ENCODE measurements at places on chromosomes 7 and 10. TPM values are rescaled to one million over a fixed set of nuclear protein-coding genes. Genes with fewer than 3 reads are reported as not detected.

Gene TRA2A
- total RNA-seq: 16.7 TPM

Gene PSD
- total RNA-seq: 88.0 TPM

Gene HYAL4
- total RNA-seq: not detected

Gene CREB5
- 18.6 TPM for total RNA-seq

Gene NKX6-2
- not detected for total RNA-seq

Gene CNPY1
- not detected for total RNA-seq

Gene IFIT1B
- total RNA-seq: not detected

Gene WNT2
- 1.0 TPM for total RNA-seq

Gene KNDC1
- total RNA-seq: 0.42 TPM

Gene SPDYE2B
- total RNA-seq: not detected

- peak; percentile 26 for DNase-seq
Measured at GRCh38 chr10:43885842-43886241, 237.2 kb upstream of the ZNF32 start.

- DNase-seq: no peak
Measured at GRCh38 chr10:91901784-91902677, 7.3 kb downstream of the FGFBP3 start.

DNA sequence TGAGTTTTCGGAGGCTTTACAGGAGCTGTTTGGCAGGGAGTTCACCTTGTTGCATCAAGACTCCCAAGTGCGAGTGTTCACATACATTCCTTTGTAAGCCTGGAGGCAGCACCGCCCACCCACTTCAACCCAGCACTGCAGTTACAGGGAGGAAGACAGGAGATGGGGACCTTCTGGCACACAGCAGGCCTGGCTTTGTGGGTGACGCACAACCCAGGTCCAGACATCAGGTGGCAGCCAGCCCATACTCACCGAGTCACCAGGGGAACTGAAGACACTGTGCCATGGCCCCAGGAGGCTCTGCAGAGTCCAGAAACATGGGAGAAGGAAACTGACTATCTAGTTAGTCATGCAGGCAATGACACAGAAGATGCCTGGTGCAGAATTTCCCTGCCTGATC is 305.9 kb upstream of the RNF32 start:
- peak; percentile 78 for DNase-seq

DNA sequence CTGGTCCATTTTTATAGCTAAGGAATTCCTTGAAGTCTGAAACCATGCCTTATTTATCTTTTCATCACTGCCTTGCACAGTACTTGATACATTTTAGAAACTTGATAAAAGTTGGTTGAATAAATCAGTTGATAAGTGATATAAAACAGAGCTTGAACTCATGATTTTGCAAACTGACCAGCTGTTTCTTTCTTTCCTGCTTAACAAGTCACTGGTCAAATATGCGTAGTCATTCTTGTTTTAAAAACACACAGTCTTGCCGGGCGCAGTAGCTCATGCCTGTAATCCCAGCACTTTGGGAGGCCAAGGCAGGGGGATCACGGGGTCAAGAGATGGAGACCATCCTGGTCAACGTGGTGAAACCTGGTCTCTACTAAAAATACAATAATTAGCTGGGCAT is 6.3 kb downstream of the TPST1 start:
- no peak for DNase-seq

GRCh38 chr10:103493916-103494877 is 692 bp downstream of the NEURL1 start:
- DNase-seq: no peak

DNA sequence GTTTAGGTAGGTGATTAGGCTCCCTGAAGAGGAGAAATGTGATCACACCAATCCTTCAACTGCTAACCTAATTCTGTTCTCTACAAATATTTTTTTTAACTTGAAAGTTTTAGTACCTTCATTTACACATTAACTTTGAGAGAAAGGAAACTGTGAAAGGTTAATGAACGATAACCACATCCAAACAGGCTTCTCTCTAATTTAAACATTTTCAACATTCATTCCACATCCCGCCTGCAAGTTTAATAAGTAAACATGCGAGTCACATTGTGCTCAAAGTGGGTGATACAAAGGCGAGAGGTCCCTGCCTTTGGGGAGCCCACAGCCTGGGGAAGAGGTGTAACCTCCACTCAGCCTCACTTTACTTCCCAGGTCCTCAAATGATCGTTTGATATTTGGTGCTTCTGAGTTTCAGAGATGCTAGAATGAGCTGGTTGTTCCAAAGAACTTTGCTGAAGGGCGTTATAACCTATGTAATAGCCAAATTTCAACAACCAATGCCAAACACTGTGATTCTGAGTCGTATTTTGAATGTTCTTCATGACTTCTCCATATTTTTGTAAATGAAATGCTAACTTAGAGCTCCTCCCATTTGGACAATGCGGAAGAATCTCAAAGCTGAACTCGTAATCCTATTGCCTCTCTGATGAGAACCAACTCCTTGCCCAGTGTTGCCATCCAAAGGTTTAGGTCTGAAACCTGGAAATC is 47.5 kb downstream of the DENND2A start:
- no peak for DNase-seq

GRCh38 chr7:71824006-71824760 is 588.0 kb downstream of the CALN1 start:
- DNase-seq: no peak

DNA sequence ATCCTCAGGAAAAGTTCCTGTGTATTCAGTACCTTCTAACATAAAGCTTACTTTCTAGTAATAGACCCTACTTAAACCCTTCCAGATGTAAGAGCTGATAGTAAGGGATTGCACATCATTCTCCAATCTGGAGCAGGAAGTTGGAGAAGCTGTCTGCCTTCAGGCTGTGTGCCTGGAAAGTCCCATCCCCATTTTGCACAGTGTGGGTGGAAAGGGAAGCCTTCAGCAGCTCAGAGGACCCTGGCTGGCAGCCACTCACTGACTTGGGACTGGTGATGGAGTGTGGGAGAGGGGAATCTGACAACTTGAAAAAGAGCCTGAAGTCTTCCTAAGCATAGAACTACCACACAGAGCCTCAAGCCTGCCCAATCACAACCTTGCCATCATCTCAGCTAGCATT is 164.1 kb upstream of the ADO start:
- no peak for DNase-seq

DNA sequence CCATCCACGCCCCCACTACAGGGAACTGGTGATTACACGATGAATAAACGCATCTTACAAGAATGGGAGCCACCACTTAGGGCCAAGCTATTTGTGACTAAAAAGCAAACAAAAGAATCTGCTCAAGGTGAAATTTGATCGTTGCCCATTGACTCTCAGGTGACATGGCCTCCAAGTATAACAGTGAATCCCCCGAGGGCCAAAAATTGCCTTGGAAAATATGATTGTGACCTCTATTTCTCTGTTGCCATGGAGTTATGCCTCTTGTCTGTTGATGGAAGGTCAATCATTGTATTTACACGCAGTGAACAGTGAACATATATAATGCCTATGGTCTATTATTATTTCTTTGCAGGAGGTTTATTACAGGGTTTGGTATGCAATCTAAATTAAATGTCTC is 282.3 kb downstream of the KLF6 start:
- DNase-seq: no peak

DNA sequence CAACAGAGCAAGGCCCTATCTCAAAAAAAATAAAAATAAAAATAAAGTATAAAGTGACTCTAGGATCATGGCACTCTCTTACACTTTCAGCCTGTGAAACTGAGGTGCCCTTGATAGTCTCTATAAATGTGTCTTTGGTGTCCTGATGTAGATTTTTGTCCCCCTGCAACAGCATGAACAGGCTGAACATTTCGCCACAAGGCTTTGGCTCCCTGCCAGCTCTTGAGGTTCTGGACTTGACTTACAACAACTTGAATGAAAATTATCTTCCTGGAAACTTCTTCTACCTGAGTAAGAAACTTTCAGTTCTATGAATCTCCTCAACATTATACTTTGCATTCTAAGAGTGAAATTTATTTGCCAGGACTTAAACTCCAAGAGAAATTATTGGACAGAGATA is 48.1 kb upstream of the BMS1 start:
- peak; percentile 53 for DNase-seq

GRCh38 chr10:125629758-125630376 is 53.1 kb downstream of the TEX36 start:
- no peak for DNase-seq

- no peak for DNase-seq
Measured at GRCh38 chr7:99949645-99950228, 20.3 kb upstream of the GJC3 start.

GRCh38 chr10:128713471-128713870 is 587.2 kb upstream of the MKI67 start:
- DNase-seq: no peak

Measured in esophagus muscularis mucosa (tissue), 4 donors.